ENCODE measurements at places on chromosomes 13 and 19. TPM values are rescaled to one million over a fixed set of nuclear protein-coding genes. Genes with fewer than 3 reads are reported as not detected.

- H3K4me3 ChIP-seq = no peak overlapping the region
- no peaks in the 10 kb centered on the region for H3K36me3 ChIP-seq
- H3K27me3 ChIP-seq = no peaks in the 10 kb centered on the region
- DNase-seq = no peak
- no peak overlapping the region for H3K27ac ChIP-seq
Observed at GRCh38 chr13:97068151-97068550, 73.9 kb upstream of the OXGR1 start.

DNA sequence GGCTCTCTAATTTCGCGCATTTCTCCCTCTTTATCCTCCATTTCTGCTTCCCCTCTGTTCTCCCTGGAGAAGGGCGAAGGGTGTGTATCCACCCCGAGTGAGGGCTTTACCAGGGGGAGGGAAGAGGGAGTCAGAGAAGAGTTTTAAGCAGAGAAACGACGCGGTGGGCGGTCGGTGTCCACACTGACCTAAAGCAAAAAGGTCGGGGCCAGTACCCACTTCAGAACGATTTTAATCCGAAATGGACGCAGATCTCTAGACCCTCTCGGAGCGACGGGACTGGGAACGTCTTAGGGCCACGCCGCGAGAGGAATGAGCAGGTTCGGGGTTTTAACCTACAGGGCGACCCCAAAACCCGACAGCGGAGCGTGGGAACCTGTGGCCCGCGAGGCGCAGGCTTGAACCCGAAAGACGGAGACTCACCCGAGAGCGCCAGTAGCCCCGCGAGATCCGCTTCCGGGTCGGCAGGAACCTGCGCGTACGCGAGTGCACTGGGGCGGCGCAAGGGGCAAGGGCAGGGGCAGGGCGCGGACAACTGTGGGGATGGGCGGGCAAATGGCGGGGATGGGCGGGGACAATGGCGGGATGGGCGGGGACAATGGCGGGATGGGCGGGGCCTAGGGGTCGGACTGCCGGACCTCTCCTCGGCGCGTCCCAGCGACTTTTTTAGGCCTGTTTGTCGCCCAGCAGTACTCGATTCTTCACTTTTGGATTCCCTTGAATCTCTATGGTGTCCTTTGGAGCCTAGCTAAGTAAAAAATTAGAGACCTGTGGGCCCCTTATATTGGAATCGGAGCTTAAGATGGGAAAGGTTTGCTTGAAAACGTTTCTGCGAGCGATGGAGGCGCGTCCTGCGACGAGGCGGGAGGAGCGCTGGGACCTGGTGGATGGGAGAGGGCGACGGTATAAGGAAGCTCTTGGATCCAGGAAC lies at the start of gene ZNF677:
ZNF677 (minus strand) TSS at position 463 of the 931 bp plus-strand sequence. CDS start 3,323 bp downstream, outside the sequence.
- peak; percentile 83 for DNase-seq
- H3K36me3 ChIP-seq = no peaks in the 10 kb centered on the region
- H3K4me1 ChIP-seq = no peaks in the 10 kb centered on the region

DNA sequence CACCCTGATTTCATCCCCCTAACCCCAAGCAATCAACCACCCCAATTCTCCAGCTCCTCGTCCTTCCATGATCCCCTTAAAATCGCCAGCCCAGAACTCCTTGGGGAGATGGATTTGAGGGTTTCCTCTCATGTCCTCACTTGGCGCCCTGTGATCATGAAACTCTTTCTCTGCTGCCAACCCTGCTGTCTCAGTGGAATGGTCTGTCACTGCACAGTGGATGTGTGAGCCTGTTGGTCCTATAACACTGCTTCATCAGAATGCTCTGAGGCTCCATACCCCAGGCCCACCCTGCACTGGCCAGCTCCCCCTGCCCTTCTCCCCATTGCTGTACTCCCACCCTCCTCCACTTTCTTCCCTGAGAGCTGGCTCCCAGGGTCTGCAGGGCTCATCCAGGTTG lies 12.6 kb upstream of the ZNF792 start:
- DNase-seq = no peak
- H3K36me3 ChIP-seq = no peaks in the 10 kb centered on the region
- H3K4me3 ChIP-seq = no peak overlapping the region

GRCh38 chr19:27779954-27780353 lies 1433.0 kb downstream of the UQCRFS1 start:
- H3K27me3 ChIP-seq = no peaks in the 10 kb centered on the region
- H3K36me3 ChIP-seq = peaks cover 1% of the 10 kb centered on the region
- DNase-seq = no peak

DNA sequence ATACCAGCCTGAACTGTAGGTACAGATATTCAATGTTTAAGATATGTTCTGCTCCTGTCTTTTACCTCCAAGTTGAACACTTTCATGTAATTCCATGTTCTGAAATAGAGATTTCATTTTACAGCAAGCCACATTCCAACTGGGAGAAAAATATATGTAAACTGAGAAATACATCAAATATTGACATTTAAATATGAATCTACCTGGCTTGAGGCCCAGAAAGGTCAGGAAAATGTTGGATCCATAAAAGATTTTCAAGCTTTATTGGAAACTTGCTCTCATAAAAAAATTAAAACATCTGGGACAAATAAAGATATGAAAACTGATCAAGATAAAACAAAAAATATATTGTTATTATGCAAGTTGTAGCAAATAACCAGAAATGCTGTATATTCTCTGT lies 1078.7 kb upstream of the ATXN8OS start:
- no peak overlapping the region for H3K4me3 ChIP-seq
- H3K4me1 ChIP-seq = no peaks in the 10 kb centered on the region
- DNase-seq = no peak
- H3K27ac ChIP-seq = no peak overlapping the region

LMTK3 gene
- 9.6 TPM for total RNA-seq

GRCh38 chr19:11091703-11092153 lies 2.5 kb downstream of the LDLR start:
- no peaks in the 10 kb centered on the region for H3K27me3 ChIP-seq
- no peak overlapping the region for H3K4me3 ChIP-seq
- peaks cover 86% of the 10 kb centered on the region for H3K4me1 ChIP-seq
- H3K27ac ChIP-seq = peak overlapping the region; percentile 94
- H3K36me3 ChIP-seq = no peaks in the 10 kb centered on the region
- peak; percentile 85 for DNase-seq

DNA sequence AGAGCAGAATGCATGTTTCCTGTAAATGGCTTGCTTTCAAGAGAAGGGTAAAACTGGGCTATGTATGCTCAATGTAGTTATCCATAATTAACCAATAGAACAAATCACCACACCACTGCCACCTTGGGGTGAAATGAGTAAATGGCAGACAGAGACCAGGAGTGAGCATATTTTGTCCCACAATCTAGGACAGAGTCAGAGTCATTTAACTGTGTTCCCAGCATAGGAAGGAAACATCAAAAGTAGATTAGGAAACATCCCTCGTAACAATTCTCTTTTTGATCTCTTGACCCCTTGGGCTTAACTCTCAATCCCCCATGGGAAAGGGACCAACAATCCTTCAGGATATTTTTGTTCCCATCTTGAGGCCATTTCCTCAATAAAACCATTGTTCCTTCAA lies 224.8 kb downstream of the NHLRC3 start:
- no peaks in the 10 kb centered on the region for H3K27me3 ChIP-seq
- no peaks in the 10 kb centered on the region for H3K36me3 ChIP-seq
- no peaks in the 10 kb centered on the region for H3K4me1 ChIP-seq
- H3K27ac ChIP-seq = no peak overlapping the region
- no peak overlapping the region for H3K4me3 ChIP-seq

- DNase-seq = no peak
- H3K4me1 ChIP-seq = peaks cover 39% of the 10 kb centered on the region
- no peaks in the 10 kb centered on the region for H3K27me3 ChIP-seq
- H3K36me3 ChIP-seq = no peaks in the 10 kb centered on the region
- H3K27ac ChIP-seq = no peak overlapping the region
Observed at GRCh38 chr13:99220199-99220935, 19.7 kb downstream of the UBAC2 start.

C19orf67 gene
- not detected for total RNA-seq

GRCh38 chr19:49133621-49134454 lies 14.5 kb downstream of the PPFIA3 start:
- no peak overlapping the region for H3K27ac ChIP-seq
- peaks cover 13% of the 10 kb centered on the region for H3K4me1 ChIP-seq
- H3K27me3 ChIP-seq = no peaks in the 10 kb centered on the region
- H3K4me3 ChIP-seq = no peak overlapping the region

DNA sequence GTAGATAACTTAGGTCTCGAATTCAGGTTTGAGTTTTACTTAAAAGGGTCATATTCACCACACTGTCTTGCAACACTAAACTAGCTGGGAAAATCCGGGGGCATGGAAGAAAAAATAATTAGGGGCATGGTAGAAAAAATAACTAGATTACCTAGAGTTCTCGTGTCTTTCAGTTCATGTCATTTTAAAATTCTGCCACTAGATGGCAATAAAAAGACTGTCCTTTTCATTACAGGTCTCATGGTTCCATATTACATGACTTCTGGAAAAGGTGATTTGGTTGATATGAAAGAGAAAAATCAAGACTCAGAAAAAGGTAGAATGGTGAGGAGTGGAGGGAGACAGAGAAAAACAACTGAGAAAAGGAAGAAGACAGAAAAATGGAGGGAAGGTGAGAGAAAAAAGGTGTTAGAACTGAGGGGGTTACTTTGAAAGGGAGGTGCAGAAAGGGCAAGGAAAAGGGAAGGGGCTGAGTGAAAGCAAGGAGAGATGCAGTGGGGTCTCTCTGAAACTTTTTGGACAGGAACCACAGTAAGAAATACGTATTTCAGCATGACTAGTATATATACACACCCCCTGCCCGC lies 299.0 kb downstream of the KLF12 start:
- H3K27ac ChIP-seq = no peak overlapping the region
- H3K27me3 ChIP-seq = no peaks in the 10 kb centered on the region
- no peak overlapping the region for H3K4me3 ChIP-seq
- no peaks in the 10 kb centered on the region for H3K36me3 ChIP-seq
- H3K4me1 ChIP-seq = no peaks in the 10 kb centered on the region
- no peak for DNase-seq

NPAS1 gene
- total RNA-seq = not detected

DNA sequence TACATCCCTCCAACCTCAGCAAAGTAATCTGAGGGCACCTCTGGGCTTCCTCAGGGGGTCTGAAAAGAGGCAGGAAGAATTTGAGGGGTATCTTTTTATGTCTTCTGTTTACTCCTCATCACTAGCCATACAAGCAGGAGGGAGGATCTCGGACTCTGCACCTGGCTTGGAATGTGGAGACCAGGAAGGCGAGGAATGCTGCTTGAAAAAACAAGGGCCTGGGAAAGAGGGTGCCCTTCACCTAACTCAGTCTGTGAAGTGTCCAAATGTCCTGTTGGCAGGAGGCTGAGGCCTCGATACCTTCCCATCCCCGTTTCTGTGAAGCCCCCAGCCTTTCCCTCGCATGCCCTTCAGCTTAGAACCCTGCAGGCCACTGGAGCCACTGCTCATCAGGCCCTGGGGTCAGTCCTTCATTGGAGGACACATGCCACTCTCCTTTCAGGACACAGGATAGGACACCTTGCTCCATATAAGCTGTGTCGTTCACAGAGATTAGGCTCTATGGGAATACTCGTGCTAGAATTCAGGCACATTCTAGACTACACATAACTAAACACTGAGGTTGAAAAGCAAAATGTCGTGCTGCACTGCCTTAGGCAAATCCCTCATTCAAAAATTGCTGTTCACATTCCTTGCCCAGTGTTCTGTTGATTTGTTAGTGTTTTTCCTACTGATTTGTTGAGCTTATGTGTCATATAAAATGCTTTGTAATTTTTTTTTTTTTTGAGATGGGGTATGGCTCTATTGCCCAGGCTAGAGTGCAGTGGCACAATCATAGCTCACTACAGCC lies 49.7 kb downstream of the ESD start:
- H3K27ac ChIP-seq = no peak overlapping the region
- no peaks in the 10 kb centered on the region for H3K27me3 ChIP-seq
- H3K4me3 ChIP-seq = no peak overlapping the region
- DNase-seq = no peak

- peak overlapping the region; percentile 42 for H3K27ac ChIP-seq
- no peaks in the 10 kb centered on the region for H3K27me3 ChIP-seq
- no peak for DNase-seq
- H3K36me3 ChIP-seq = no peaks in the 10 kb centered on the region
Observed at GRCh38 chr13:108270442-108270841, 924 bp downstream of the TNFSF13B start.

GRCh38 chr13:68417801-68418200 lies 1187.7 kb upstream of the PCDH9 start:
- DNase-seq = no peak
- no peak overlapping the region for H3K4me3 ChIP-seq
- H3K27me3 ChIP-seq = no peaks in the 10 kb centered on the region
- no peaks in the 10 kb centered on the region for H3K4me1 ChIP-seq
- H3K36me3 ChIP-seq = no peaks in the 10 kb centered on the region
- no peak overlapping the region for H3K27ac ChIP-seq

DNA sequence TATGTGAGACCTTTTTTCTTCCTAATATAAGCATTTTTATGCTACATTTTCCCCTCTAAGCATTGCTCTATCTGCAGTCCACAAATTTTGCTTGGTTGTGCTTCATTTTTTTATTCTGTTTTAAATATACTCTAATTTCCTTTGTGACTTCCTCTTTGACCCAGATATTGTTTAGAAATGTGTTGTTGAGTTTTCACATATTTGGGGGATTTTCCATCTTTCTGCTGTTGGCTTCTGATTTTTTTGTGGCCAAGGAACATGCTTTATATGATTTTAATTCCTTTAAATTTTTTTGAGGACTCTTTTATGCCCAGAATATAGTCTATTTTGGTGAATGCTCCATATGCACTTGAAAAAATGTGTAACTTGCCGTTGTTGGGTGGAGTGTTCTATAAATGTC lies 22.9 kb downstream of the UBAC2 start:
- H3K4me1 ChIP-seq = peaks cover 13% of the 10 kb centered on the region
- H3K27me3 ChIP-seq = no peaks in the 10 kb centered on the region
- no peak overlapping the region for H3K4me3 ChIP-seq
- no peak for DNase-seq
- H3K36me3 ChIP-seq = no peaks in the 10 kb centered on the region

- H3K27ac ChIP-seq = no peak overlapping the region
- peaks cover 16% of the 10 kb centered on the region for H3K4me1 ChIP-seq
- no peak for DNase-seq
Observed at GRCh38 chr19:55344444-55344843, 4.8 kb downstream of the KMT5C start.

DNA sequence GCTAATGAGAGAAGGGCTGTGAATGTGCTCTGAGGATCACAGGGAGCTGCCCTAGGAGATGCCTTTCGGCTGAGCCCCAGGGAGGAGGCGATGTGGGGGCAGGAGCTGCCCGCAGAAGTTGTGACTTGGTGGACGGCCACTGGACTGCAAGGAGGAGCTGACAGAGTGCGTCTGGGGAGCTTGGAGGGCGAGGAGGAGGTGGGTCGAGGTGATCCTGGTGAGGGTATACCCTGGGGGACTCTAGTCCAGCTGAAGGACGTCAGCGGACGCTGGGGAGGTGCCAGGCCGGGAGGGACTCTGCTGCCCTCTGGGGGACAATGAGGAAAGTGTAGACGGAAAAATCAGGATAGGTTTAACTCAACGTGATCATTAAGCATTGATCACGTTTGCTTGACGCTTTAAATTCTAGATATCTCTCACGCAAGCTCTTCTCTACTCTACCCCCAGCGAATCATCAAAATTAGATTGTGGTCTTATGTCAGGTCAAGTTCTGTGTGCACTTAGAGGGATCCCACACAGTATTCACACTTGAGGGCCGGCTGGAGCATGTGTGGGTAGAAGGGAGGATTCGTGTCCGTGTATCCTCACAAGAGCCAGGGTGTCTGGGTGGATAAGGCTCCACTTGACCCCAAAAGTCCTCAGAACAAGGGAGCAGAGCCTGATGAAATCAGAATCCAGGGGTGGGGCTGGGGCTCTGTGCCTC lies 3.3 kb upstream of the CEACAM7 start:
- H3K4me1 ChIP-seq = peaks cover 18% of the 10 kb centered on the region
- no peak overlapping the region for H3K4me3 ChIP-seq
- no peaks in the 10 kb centered on the region for H3K36me3 ChIP-seq
- no peak overlapping the region for H3K27ac ChIP-seq
- DNase-seq = peak; percentile 23

GRCh38 chr13:77579959-77580358 lies 44.5 kb downstream of the SCEL start:
- no peak overlapping the region for H3K27ac ChIP-seq
- H3K4me1 ChIP-seq = no peaks in the 10 kb centered on the region
- no peak overlapping the region for H3K4me3 ChIP-seq
- no peak for DNase-seq
- no peaks in the 10 kb centered on the region for H3K36me3 ChIP-seq

Measured in body of pancreas (tissue), 4 donors.